ENCODE measurements at places on chromosomes 12 and 14.

DNA sequence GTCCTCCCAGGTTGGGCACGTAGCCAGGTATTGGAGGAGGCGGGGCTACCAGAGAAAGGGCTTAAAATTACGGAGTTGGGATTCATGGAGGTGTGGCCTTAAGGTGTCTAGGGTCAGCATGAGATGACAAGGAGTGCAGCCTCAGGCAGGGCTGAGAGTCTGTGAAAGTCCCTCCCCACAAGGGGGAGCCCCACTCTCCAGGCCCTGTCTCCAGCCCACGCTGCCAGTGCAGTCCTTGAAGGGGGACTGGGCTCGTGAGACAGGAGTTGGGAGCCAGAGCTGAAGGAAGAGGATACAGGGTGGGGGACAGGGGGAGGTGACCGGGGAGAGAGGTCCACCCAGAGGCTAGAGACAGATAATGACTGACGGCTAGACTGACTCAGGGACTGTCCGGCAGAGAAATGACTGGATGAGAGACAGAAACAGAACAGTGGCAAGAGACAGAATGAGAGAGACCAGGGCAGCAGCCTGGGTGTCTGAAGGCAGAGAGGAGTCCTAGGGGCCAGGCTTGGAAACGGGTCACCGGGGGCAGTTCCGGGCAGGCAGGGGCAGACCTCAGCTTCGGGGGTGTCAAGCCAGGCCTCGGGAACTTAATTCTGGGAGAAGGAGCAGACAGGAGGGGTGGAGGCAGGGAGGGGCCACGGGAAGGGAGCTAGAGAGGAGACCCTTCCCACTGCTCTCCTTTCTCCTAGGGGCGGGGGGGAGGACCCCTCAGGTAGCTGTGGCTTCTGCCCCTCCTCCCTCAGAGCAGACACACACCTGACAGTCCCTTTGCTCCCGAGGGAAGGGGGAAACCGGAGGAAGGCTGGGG is 970 bp downstream of the CDH24 start:
- peak; percentile 42 for DNase-seq

- DNase-seq, result no peak
These were observed 67.7 kb downstream of the ZC3H14 start for GRCh38 chr14:88630565-88630964.

DNA sequence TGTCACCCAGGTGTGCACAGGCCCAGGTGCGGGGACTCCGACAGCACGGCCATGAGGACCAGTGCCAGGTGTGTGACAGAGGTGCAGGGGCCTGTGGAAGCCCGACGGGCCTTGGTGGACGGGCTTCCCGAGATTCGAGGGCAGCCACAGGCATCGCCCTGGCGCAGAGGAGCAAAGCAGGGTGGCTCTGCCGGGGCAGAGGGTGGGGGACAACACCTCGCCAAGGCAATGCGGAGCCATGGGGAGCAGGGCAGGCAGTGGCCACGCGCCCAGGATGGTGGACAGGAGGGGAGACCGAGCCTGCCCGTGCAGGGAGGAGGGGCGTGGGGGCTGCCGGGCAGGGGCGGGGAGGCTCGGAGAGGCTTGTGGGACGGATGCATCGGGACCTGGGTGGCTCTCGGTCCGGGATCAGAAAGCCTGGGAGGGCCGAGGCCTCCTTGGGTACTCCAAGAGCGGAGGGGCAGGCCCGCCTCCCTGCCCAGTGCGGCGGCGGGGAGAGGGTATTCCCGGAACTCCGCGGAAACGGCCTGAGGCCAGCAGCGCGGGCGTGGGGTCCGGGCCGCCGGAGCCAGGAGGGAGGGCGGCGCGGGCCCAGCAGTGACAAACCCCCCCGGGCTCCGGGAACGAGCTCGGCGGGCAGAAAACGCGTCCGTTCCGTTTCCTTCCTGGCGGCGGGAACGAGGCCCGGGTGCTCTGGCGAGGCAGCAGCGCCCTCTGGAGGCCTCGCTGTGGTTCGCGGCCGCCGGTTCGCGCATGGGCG is 1.6 kb downstream of the TMEM121 start:
- peak; percentile 78 for DNase-seq

DNA sequence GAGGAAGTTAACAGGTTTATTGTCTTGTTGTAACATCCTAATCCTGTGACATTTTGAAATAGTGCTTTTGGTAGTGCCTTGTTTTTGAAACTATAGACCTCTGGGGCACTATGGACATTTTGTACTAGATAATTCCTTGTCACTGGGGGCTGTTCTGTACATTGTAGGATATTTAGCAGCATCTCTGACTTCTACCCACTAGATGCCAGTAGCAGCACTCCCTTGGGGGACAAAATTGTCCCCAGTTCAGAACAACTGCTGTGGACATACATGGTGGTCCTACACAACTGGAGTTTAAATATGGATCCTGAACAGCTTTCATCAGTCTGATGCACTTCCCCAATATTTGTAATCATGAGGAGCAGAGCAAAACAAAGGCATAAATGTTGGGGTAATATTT is 264.7 kb downstream of the RAD51B start:
- DNase-seq, result no peak

GRCh38 chr14:104393199-104393897 is 186.2 kb upstream of the C14orf180 start:
- DNase-seq, result no peak

- no peak for DNase-seq
These were observed 33.3 kb upstream of the STON2 start for GRCh38 chr14:81433378-81433777.

- no peak for DNase-seq
These were observed 8.8 kb downstream of the PLXNC1 start for GRCh38 chr12:94157181-94157580.

- no peak for DNase-seq
These were observed 236.4 kb downstream of the VRK1 start for GRCh38 chr14:97033556-97034081.

DNA sequence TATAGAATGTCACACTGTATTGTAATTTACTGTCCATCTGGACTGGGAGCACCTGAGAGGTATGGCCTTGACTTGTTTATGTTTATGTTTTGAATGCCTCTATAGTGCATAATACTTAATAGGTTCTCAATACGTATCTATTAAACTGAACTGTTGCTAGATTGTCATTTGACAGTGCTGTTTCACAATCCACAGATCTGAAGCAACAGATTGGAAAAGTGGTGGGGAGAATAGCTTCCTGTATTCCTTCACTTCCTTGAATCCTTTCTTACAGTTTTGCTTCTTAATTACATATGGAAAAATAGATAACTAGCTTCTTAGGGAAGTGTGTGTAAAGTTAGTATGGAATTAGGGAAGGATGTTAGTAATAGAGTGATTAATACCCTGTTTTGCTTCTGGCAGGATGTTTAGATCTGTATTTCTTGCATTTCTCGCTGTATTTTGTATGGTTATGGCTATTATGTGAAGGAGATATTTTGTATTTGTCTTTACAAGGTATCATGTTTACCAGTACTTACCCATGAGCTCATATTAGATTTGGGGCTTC is 4.5 kb downstream of the CNOT2 start:
- no peak for DNase-seq

GRCh38 chr12:31584782-31585181 is 6.2 kb downstream of the DENND5B start:
- DNase-seq, result no peak

DNA sequence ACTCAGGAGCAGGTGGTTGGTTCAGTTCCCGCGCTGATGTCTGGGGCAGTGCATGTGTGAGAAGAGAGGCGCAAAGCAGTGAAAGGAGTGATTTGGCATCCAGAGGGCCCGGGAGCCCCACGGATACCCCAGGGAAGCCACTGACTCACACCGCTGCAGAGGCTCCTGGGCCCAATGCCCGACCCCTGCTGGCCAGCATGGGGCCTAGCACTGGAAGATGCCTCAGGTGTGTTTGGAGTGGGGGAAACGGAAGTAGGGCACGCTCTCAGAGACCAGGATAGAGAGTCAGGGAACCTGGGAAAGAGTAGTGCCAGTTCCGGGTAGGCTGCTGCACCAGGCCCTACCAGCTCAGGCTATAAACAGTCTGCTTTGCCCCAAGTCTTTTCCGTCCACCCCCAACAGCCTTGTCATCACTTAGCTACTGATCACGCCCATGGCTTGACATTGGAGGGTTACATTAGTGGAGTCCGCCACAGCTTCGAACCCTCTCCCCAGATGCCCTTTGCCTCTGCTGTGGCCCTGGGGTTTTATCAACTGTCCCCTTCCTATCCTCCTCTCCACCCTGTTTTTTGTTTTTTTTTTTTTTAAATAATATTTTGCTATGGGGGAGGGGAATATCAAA is 9.5 kb upstream of the CSAD start:
- DNase-seq, result peak; percentile 34

- DNase-seq, result no peak
These were observed 321.2 kb upstream of the FAR2 start for GRCh38 chr12:28827861-28828260.

GRCh38 chr14:36942522-36943245 is 229.7 kb downstream of the SLC25A21 start:
- DNase-seq, result no peak

DNA sequence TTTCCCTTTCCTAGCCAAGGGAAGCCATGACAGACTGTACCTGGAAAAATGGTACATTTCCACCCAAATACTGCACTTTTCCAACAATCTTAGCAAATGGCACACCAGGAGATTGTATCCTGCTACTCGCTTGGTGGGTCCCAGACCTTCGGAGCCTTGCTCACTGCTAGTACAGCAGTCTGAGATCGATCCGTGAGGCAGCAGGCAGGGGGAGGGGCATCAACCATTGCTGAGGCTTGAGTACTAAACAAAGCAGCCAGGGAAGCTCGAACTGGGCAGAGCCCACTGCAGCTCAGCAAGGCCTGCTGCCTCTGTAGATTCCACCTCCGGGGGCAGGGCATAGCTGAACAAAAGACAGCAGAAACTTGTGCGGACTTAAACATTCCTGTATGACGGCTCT is 218.8 kb downstream of the LRIG3 start:
- no peak for DNase-seq
